ENCODE measurements at places on chromosomes 1 and 21.

- no peak for DNase-seq
Observed at GRCh38 chr1:213138892-213139291, 87.9 kb downstream of the RPS6KC1 start.

GRCh38 chr1:242788771-242789170 is 264.3 kb upstream of the PLD5 start:
- no peak for DNase-seq

DNA sequence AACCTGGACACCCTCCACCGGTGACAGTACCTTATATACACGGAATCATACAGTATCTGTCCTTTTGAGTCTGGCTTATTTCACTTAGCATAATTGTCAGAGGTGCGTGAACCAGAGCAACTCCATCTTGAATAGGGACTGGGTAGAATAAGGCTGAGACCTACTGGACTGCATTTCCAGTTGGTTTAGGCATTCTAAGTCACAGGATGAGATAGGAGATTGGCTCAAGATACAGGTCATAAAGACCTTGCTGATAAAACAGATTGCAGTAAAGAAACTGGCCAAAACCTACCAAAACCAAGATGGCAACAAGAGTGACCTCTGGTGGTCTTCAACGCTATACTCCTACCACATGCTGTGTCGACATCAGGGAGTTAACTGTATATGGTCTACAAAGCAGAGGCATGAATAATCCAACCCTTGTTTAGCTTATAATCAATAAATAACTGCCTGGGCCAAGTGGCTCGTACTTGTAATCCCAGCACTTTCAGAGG is 1.4 kb upstream of the FDPS start:
- peak; percentile 69 for DNase-seq

DNA sequence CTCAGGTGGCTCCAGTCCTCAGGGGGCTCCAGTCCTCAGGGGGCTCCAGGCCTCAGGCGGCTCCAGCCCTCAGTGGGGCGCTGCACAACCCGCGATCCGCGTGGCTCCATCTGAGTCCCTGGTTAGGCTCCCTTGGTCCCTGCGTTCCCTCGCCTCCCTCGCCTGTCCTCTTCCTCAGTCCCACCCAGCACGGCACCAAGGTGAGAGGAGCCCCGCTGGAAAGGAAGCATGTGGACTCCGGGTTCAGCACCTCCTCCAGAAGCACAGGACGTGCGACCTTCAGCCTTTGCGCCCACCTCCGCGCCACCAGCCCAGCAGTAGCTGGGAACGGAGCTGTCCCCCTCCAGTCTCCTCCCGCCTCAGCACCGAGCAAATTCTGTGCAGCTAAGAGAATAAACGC is 8.1 kb upstream of the OR2M5 start:
- DNase-seq = no peak

- DNase-seq = no peak
Observed at GRCh38 chr1:29264773-29265389, 28.6 kb downstream of the PTPRU start.

GRCh38 chr1:80842796-80843195 is 957.9 kb upstream of the ADGRL2 start:
- DNase-seq = no peak

DNA sequence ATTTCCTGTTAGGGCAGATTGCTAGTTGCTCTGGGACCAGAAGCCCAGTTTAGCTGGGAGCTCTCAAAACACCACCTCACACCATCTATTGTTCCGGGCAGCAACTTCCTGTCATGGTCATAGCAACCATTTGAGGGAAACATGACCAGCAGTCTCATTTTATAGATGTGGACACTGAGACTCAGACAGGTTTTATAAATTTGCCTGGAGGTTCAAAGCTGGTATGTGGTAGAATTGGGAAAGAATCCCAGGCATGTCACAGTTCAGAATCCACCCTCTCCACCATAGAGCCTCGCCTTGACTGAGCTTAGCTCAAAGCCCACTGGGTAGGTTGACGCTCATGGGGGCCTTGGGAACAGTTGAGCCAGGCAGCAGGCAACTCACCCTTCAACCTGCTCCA is 14.0 kb upstream of the TRIM67 start:
- DNase-seq = no peak

GRCh38 chr1:162903246-162903645 is 42.3 kb upstream of the CCDC190 start:
- peak; percentile 78 for DNase-seq

GRCh38 chr1:26281091-26281958 is 1.4 kb downstream of the SH3BGRL3 start:
- no peak for DNase-seq
